Ascending aorta (tissue), 2 donors: ENCODE measurements at places on chromosomes 6 and 20.

- no peak overlapping the region for H3K27ac ChIP-seq
- peaks cover 15% of the 10 kb centered on the region for H3K4me1 ChIP-seq
- H3K27me3 ChIP-seq = no peaks in the 10 kb centered on the region
- DNase-seq = no peak
Measured at GRCh38 chr6:25458485-25458884, 179.3 kb downstream of the CARMIL1 start.

- H3K27me3 ChIP-seq = no peaks in the 10 kb centered on the region
- no peak overlapping the region for H3K4me3 ChIP-seq
- no peak for DNase-seq
- no peaks in the 10 kb centered on the region for H3K36me3 ChIP-seq
- no peaks in the 10 kb centered on the region for H3K4me1 ChIP-seq
- no peak overlapping the region for H3K27ac ChIP-seq
Measured at GRCh38 chr20:51507216-51508036, 35.1 kb downstream of the NFATC2 start.

- peak within 1 kb of the TSS; percentile 98 for H3K27ac ChIP-seq
- no peaks in the 10 kb centered on the region for H3K36me3 ChIP-seq
- H3K4me3 ChIP-seq = peak within 1 kb of the TSS; percentile 85
- H3K27me3 ChIP-seq = no peaks in the 10 kb centered on the region
Measured at GRCh38 chr6:3068329-3069214, at the start of gene RIPK1. TSS of gene RIPK1 (plus strand) at chr6:3068494. CDS start at chr6:3076824, 8,330 bp downstream.

GRCh38 chr6:142851601-142852000, 93.4 kb downstream of the HIVEP2 start:
- H3K4me3 ChIP-seq = no peak overlapping the region
- no peaks in the 10 kb centered on the region for H3K36me3 ChIP-seq
- no peaks in the 10 kb centered on the region for H3K27me3 ChIP-seq
- DNase-seq = no peak
- peak overlapping the region; percentile 57 for H3K27ac ChIP-seq

- H3K27me3 ChIP-seq = no peaks in the 10 kb centered on the region
- no peaks in the 10 kb centered on the region for H3K4me1 ChIP-seq
- no peak overlapping the region for H3K4me3 ChIP-seq
- H3K27ac ChIP-seq = peak overlapping the region; percentile 52
- no peak for DNase-seq
- H3K36me3 ChIP-seq = no peaks in the 10 kb centered on the region
Measured at GRCh38 chr6:18034798-18035202, 47.4 kb upstream of the KIF13A start.

DNA sequence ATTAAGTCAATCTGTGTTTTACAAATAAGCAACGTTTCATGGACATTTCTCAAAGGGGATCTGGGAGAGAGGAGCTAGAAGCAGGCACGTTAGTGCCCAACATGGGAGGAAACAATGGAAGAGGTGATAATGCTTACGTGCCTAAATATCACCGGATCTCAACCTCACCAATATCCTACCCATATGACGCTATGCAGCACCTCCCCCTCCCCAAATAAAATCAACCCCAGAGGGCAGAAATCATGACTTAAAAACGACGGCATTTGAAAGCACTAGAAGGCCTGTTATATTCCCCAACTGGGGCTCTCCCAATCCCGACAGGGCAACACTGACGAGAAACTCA, 425 bp downstream of the HBS1L start:
- no peaks in the 10 kb centered on the region for H3K4me1 ChIP-seq
- H3K4me3 ChIP-seq = peak overlapping the region; percentile 87
- peaks cover 11% of the 10 kb centered on the region for H3K36me3 ChIP-seq
- no peak for DNase-seq
- no peaks in the 10 kb centered on the region for H3K27me3 ChIP-seq

- no peak overlapping the region for H3K27ac ChIP-seq
- DNase-seq = no peak
- no peaks in the 10 kb centered on the region for H3K36me3 ChIP-seq
- H3K27me3 ChIP-seq = no peaks in the 10 kb centered on the region
Measured at GRCh38 chr20:8490076-8490830, 358.2 kb downstream of the PLCB1 start.

DNA sequence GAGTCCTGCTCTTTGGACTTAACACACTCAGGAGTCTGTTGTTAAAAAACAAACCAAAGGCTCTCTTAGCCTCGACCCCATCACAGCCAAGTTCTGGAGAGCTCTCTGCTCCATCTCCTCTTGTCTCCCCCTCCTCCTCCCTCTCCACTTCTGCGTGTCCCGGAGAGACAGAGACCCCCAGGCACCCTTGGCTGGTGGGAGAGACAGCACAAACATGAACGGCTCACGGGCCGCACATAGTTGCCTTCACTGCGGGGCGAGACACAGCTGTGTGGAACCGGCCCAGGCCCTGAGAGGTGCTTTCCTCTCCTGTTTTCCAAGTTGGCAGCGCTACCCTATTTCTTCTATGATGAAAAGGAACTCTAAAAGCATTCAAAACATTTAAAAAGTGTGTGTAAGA, 23.3 kb upstream of the MYT1 start:
- H3K36me3 ChIP-seq = no peaks in the 10 kb centered on the region
- H3K4me3 ChIP-seq = no peak overlapping the region
- H3K27ac ChIP-seq = no peak overlapping the region
- no peaks in the 10 kb centered on the region for H3K4me1 ChIP-seq

DNA sequence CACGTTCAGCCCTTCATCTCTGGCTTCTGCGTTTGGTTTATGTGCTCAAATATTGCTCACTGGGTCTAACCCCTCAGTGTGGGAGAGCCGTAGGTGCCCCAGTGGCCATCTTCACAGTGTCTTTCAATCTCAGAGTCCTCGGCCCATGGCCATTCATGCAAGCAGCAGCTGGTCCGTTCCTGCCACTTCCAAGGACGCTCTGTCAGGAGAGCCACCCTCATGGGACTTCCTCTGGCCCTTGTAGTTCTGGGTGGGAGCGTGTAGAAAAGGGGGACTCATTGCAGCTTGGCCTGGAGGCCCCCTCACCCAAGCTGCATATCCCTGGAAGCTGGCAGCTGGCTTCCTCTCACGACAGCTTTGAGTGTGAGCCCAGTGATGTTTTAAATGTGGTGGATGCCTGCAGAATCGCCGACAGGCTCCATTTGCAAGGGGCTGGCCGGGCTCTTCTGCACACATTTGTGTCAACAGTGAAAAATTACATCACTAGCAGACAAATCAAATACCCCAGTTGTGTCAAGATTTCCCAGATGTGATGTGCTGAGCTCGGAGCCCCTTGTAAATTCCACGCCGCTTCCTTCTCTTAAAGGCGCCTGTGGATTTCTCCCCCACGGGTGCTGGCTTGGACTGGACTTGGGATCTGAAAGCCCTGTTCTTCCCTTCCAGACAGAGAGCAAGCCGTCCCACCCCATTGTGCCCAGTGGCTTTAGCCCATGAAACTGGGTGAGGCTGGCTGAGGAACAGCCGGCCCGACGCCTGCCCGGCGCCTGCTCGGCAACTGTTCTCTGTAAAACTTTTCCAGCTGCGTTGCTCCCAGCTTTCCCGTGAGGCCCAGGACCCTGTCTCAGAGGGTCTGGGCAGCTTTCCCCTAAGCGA, 360.1 kb downstream of the TAF4 start:
- no peak overlapping the region for H3K27ac ChIP-seq
- H3K4me3 ChIP-seq = no peak overlapping the region
- no peak for DNase-seq

- H3K36me3 ChIP-seq = no peaks in the 10 kb centered on the region
- no peak overlapping the region for H3K27ac ChIP-seq
- H3K27me3 ChIP-seq = no peaks in the 10 kb centered on the region
- H3K4me3 ChIP-seq = no peak overlapping the region
Measured at GRCh38 chr6:42505385-42505718, 53.6 kb upstream of the TRERF1 start.

- peak overlapping the region; percentile 97 for H3K27ac ChIP-seq
- H3K36me3 ChIP-seq = no peaks in the 10 kb centered on the region
- no peaks in the 10 kb centered on the region for H3K27me3 ChIP-seq
- peaks cover 28% of the 10 kb centered on the region for H3K4me1 ChIP-seq
- no peak overlapping the region for H3K4me3 ChIP-seq
- no peak for DNase-seq
Measured at GRCh38 chr6:35031611-35032529, 109.3 kb downstream of the TCP11 start.

DNA sequence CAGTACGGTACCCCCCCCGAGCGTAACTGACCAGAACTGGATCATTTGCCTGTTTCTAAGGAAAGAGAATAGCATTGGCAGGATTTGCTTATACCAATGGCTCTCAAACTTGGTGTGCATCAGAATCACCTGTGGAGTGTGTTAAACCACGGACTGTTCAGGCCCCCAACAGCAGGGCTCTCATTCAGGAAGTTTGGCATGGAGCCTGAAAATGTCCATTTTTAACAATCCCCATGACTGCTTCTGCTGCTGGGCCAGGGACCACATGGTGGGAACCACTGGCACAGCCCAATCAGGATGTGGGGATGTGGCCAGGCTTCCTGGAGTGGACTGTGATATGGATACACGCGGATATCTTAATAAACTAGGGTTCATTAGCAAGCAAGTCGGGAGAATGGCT, 53.9 kb downstream of the GTF2H5 start:
- H3K27me3 ChIP-seq = no peaks in the 10 kb centered on the region

DNA sequence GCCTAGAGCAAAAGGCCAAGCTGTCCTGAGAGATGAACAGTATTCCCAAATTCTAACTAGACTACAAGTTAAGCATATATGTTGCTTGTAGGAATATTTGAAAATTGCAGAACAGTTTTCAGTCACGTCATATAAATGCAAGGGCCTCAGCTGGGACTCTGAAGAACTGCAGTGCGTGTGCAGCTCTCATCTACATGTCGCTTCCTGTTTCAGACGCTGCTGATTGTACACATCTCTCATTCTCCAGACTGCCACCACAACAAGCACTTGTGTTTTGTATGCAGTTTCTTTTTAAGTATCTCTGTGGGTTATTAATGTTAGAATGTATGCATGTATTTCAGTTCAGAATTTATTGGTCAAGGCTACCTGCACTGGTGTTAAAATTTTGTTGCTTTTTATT, 119.7 kb downstream of the MAP3K4 start:
- H3K27ac ChIP-seq = no peak overlapping the region
- H3K4me3 ChIP-seq = no peak overlapping the region
- H3K4me1 ChIP-seq = no peaks in the 10 kb centered on the region
- H3K27me3 ChIP-seq = no peaks in the 10 kb centered on the region

- H3K4me1 ChIP-seq = peaks cover 3% of the 10 kb centered on the region
- H3K36me3 ChIP-seq = no peaks in the 10 kb centered on the region
Measured at GRCh38 chr20:45032276-45032675, 66.0 kb downstream of the STK4 start.

- DNase-seq = no peak
- H3K36me3 ChIP-seq = no peaks in the 10 kb centered on the region
- H3K27me3 ChIP-seq = no peaks in the 10 kb centered on the region
Measured at GRCh38 chr6:5153186-5153585, 68.0 kb downstream of the PPP1R3G start.

- peak; percentile 90 for DNase-seq
- H3K27ac ChIP-seq = peak overlapping the region; percentile 98
- no peaks in the 10 kb centered on the region for H3K4me1 ChIP-seq
- H3K27me3 ChIP-seq = no peaks in the 10 kb centered on the region
- no peaks in the 10 kb centered on the region for H3K36me3 ChIP-seq
Measured at GRCh38 chr6:63571361-63572043, 778 bp upstream of the LOC128125822 start.

DNA sequence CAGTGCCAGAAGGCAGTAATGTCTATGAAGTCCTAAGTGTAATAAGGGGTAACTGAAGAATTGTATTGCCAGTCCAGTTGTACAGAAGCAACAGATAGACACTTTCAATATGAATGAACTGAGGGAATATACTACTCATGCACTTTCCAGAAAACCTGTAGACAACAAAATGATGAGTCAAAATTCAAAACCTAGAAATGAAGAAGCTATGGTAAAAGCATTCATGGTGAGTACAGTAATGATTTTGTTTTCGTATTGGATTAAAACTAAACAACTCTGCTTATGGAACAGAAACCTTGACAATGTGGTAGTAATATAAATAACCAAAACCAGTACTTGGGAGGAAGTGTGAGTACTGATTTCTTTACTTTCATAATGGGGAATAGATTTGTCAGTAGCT, 35.0 kb downstream of the ARMC2 start:
- H3K4me3 ChIP-seq = no peak overlapping the region
- H3K36me3 ChIP-seq = no peaks in the 10 kb centered on the region
- H3K27ac ChIP-seq = no peak overlapping the region
- no peak for DNase-seq
- H3K27me3 ChIP-seq = no peaks in the 10 kb centered on the region

- no peak overlapping the region for H3K4me3 ChIP-seq
- DNase-seq = no peak
- H3K27me3 ChIP-seq = no peaks in the 10 kb centered on the region
Measured at GRCh38 chr20:12394786-12395185, 477.1 kb downstream of the BTBD3 start.

DNA sequence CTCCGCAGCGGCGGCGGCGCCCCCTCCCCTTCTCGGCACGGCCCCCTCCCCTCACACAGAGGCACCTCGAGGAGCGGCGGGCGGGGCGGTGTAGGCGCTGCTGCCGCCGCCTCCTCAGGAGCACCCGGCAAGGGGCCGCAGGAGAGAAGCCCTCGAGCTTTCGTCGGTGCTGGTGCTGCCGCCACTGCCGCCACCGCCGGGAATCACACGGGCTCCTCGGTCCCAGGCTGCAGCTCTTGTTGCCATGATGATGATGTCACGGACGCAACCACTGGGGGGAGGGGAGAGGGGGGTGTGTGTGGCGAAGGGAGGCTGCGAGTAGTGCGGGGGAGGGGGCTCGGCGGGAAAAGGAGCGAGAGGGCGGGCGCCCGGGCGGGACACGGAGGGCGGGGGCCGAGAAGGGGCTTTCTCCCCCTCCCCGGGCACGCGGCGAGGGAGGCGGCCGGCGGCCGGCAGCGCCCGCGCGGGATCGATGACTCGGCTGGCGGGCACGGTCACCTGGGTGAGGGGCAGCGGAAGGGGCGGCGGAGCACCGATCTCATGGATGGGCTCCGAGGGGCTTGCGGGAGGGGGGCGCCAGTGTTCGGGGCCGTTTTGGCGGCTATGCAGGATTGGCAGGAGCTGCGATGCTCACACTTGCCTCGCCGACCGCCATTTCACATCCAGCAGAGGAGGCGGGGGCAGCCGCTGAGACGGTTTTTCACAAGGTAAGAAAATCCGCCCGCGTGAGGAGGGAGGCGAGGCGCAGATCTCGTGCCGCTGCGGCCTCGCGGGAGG, at the start of gene REV3L:
Gene REV3L, minus strand, starts transcription at position 260 of the 777 bp plus-strand sequence. CDS start 330 bp downstream, outside the sequence.
- no peaks in the 10 kb centered on the region for H3K27me3 ChIP-seq
- peak within 1 kb of the TSS; percentile 97 for H3K27ac ChIP-seq
- H3K4me3 ChIP-seq = peak within 1 kb of the TSS; percentile 98
- H3K36me3 ChIP-seq = no peaks in the 10 kb centered on the region
- H3K4me1 ChIP-seq = peaks cover 33% of the 10 kb centered on the region
- peak; percentile 79 for DNase-seq
